ENCODE measurements at places on chromosomes 3 and 15.

- DNase-seq: no peak
These were observed 156.0 kb downstream of the EDEM1 start for GRCh38 chr3:5343459-5343858.

GRCh38 chr3:8658306-8659212 is 14.0 kb upstream of the SSUH2 start:
- no peak for DNase-seq

- no peak for DNase-seq
These were observed 455.0 kb upstream of the THBS1 start for GRCh38 chr15:39125904-39126303.

- no peak for DNase-seq
These were observed 81.0 kb upstream of the KLHL25 start for GRCh38 chr15:85875756-85876155.

- DNase-seq: no peak
These were observed 116.2 kb downstream of the CHSY1 start for GRCh38 chr15:101135532-101136166.

DNA sequence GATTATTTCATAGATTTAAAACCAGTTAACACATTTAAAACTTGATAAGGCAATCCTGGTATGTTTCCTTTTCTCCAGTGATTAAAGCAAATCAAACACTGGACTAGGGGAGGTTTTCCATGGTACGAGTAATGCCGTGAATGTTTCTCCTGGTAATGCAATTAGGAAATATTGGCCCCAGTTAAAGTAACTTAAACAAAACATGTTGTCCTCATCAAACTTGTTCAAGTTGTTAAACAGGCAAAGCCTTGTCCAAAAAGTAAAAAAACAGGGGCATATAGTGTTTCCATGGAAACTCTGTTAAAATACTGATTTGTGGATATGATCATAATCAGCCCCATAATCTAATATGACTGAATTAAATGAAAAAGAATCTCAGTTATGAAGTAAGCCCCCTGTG is 13.1 kb upstream of the LRTM1 start:
- DNase-seq: no peak

GRCh38 chr3:151379083-151379734 is 5.3 kb downstream of the P2RY12 start:
- DNase-seq: no peak

- DNase-seq: no peak
These were observed 713.5 kb downstream of the PDCD6IP start for GRCh38 chr3:34511891-34512290.

GRCh38 chr3:17969985-17970568 is 227.6 kb upstream of the TBC1D5 start:
- no peak for DNase-seq

- no peak for DNase-seq
These were observed 61.0 kb downstream of the TPRA1 start for GRCh38 chr3:127529346-127530188.

- no peak for DNase-seq
These were observed 48.5 kb downstream of the KATNBL1 start for GRCh38 chr15:34161329-34161963.

DNA sequence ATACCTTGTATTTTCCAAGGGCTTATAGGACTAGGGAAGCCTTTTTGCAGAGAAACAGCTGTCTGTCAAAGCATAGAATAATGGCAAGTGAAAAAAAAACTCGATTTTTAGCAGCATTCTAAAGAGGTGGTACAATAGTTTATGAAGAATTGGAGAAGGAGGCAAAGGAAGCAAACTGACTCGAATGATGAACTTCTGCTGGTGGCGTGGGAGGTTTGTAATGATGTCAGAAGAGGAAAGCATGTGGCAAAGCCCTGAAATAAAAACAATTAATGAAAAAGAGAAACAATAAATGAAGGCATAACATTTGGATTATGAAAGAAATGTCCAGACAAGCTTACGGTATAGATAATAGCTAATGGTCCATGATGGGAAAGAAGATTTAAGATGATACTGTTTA is 77.5 kb downstream of the RARB start:
- no peak for DNase-seq

GRCh38 chr3:62372621-62373041 is 719 bp downstream of the FEZF2 start:
- no peak for DNase-seq

GRCh38 chr15:51096976-51097375 is 2.3 kb upstream of the TNFAIP8L3 start:
- no peak for DNase-seq

DNA sequence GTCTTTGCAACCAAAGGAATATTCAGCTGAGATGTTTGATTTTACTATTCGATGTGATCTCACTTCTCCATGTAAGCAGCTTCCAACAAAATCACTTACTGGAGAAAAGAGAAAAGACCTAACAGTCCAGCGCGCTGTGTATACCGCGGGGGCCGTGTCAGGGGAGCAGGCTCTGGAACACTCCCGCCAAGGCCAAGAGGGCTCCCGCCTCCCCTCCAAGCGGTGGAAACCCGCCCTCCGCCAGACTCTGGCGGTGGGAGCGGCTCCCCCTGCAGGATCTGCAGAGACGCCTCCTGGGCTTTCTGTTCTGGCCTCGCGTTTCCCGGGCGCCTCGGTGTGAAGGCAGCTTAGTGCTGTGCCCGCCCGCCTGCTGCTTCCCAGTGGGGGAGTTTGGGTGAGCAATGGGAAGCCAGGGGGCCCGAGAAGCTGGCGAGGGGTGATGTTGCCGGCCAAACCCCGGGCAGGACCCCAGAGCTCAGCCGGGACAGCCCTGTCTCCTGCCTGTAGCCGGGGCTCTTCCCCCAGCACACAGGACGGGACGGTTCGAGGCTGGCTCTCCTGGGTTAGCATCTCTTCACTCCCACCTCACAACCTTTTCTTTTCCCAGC is 36.3 kb downstream of the CHST14 start:
- peak; percentile 89 for DNase-seq

DNA sequence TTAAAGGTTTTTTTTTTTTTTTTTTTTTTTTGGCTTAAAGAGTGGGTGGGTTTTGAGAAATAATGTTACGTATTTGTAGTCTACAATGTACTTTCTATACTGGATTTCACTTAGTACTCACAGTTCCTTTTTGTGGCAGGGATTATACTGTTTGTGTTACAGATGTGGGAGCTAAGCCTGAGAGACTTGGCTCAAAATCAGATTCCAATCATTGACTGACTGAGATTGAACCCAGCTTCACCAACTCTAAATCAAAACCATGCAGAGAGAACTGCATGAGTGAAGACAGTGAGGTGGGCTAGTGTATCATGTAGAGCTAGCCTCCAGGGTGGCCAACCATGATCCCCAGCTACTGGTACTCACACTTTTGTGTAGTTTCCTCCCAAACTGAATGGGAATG is 68.0 kb downstream of the TMEM108 start:
- DNase-seq: no peak

- no peak for DNase-seq
These were observed 28.3 kb upstream of the LYZL4 start for GRCh38 chr3:42438758-42439157.

GRCh38 chr3:53613125-53613524 is 118.7 kb downstream of the CACNA1D start:
- DNase-seq: no peak

- DNase-seq: no peak
These were observed 18.2 kb downstream of the ATP1B3 start for GRCh38 chr3:141894524-141895176.

DNA sequence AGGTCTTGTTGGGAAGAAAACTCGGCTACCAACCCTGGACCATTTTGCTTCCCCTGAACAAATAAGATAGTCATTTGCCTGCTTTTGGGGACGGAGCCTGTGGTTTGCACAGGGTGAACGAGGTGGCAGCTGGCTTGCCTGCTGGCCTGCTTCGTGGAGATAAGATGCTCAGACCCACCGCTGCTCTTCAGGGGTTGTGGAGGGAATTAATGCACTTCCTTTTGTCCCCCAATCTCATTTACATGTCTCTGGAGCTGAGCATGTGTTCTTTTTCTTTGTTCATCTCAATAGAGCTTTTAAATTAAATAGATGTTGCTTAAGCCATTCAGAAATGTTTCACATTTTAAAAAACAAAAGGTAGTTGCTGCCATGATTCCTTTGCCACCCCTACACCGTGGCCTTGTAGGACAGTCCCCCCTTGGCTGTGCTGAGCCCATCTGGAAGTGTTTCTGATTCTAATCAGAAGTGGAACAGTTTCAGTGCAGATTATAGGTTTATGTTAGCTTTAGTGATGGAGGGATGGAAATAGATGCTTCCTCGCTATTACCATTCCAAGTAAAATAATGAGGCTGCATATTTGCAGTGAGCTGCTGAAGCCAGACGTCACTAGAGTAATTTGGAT is 25.6 kb downstream of the APBA2 start:
- DNase-seq: peak; percentile 39

GRCh38 chr15:93048759-93049161 is 40.3 kb downstream of the RGMA start:
- peak; percentile 93 for DNase-seq
